ENCODE measurements at places on chromosomes 12 and 14.

DNA sequence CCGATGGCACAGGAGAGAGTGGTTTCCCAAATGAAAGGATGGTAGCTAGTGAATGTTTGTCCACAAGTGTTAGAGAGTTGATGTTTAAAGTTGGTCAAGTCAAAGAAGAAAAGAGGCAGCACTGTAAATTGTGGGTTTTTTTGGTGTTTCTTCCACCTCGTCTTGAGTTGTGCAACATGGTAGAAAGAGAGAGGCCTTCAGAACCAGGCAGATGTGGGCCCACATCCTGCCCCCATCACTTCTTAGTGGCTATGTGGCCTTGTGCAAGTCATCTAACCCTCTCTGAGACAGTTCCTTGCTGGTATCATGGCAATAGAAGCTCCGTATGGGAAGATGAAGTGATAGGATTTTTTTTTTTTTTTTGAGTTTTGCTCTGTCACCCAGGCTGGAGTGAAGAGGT, 60.8 kb downstream of the NDUFA12 start:
- DNase-seq: peak; percentile 7

DNA sequence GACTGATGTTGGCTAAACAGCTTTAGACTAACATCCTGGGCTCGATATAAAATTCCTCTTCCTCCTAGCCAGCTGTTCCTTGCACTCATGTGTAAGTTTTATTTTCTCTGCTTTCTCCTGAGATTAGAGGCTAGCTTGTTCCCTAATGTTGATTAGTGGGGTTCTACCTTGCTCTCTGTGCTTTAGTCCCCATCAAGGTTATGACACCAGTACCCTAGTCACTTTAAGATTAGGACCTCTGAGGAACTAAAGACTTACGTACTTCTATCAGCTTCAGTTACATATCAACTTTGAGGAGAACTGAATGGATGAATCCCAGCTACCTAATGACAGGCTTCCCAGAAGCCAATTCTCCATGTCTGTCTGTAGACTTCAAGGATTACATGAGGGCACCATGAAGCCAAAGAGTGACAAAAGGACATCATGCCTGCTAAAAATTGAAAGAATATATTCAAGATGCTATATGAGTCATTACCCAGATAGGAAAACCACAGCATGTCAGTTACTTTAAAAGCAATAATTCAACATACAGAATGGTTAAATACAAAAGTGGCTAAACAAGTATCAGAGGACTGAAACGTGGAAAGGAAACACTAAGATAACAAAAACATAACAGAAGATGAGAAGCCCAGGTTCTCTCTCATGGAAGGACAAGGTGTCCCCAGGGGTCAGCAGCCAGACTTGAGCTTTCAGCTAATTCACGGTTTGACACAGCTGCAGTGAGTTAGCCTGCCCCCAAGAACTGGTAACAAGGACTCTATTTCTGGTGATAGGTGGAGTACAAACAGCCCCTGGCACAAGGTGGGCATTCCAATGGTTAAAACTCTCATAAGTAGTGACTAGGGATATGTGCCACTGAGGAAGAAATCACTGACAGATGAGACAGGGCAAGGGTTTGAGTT, 20.4 kb downstream of the ADAM20 start:
- no peak for DNase-seq

DNA sequence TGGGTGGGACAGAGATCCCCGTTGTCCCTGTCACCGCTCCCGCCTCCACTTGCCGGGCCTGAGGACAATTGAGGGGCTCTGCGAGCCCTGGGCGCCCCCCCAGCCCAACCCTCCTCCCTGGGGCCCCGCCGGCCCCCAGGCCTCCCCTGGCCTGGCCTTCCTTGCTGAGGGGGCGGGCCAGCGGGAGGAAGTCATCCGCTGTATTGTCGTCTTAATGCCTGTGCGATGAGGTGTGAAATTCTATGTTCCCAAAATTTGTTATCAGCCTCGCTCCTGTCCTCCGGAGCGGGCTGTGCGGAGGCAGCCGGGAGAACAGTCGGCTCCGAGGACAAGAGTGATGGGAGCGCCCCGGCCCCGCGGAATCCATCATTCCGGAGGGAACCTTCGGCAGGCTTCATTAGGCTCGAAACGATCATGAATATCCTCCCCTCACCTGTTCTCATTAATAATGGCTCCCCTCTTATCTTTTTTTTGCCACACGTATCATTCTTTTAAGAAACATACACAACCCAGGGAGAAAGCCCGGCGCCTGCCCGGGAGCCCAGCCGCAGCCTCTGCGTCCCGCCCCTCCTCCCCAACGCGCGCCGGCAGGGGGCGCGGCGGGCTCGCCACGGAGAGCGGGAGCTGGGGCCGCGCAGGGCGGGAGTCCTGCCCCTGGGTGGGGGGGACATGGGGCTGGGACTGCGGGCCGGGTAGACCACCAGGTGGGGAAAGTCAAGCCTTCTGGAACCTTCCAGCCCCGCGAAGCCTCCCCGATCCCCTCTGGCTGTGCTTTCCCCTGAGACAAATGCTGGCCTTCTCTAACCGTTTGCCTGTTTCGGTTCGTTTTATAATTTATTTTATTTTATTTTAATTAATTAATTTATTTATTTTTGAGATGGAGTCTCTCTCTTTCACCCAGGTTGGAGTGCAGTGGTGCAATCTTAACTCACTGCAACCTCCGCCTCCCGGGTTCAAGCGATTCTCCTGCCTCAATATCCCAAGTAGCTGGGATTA, 17.1 kb upstream of the DLK1 start:
- peak; percentile 24 for DNase-seq

- DNase-seq: no peak
These were observed 71.0 kb downstream of the TRAFD1 start for GRCh38 chr12:112196196-112196875.

GRCh38 chr12:75981247-75982168, 50.1 kb downstream of the PHLDA1 start:
- DNase-seq: peak; percentile 80

GRCh38 chr12:14284184-14284722, 81.2 kb upstream of the ATF7IP start:
- no peak for DNase-seq

GRCh38 chr12:16158050-16158449, 119.4 kb downstream of the SLC15A5 start:
- DNase-seq: peak; percentile 22
